ENCODE measurements at places on chromosomes 16 and 17. TPM values are rescaled to one million over a fixed set of nuclear protein-coding genes. Genes with fewer than 3 reads are reported as not detected.

The MT1F gene
- 77.0 TPM for polyA plus RNA-seq

The CMTM1 gene
- polyA plus RNA-seq, result 3.4 TPM

The NPTX1 gene
- 1.3 TPM for polyA plus RNA-seq

The SLC12A3 gene
- 0.21 TPM for polyA plus RNA-seq

The B4GALNT2 gene
- polyA plus RNA-seq, result 2.6 TPM

The BCO1 gene
- polyA plus RNA-seq, result 1.2 TPM

The ABCA9 gene
- polyA plus RNA-seq, result 2.1 TPM

The CD300LD gene
- not detected for polyA plus RNA-seq

The OR2C1 gene
- 0.31 TPM for polyA plus RNA-seq

The HOXB2 gene
- polyA plus RNA-seq, result 18.6 TPM

The RNF222 gene
- polyA plus RNA-seq, result 0.13 TPM

The UNKL gene
- 21.9 TPM for polyA plus RNA-seq

The KRT9 gene
- not detected for polyA plus RNA-seq

The CACNA1G gene
- polyA plus RNA-seq, result 1.7 TPM

The ABCC12 gene
- not detected for polyA plus RNA-seq

The PSMC3IP gene
- polyA plus RNA-seq, result 8.6 TPM

The PERCC1 gene
- 1.3 TPM for polyA plus RNA-seq

The NTN3 gene
- polyA plus RNA-seq, result 0.75 TPM

The LGALS9B gene
- 0.54 TPM for polyA plus RNA-seq

The DOK4 gene
- polyA plus RNA-seq, result 113 TPM

The FGF11 gene
- 1.3 TPM for polyA plus RNA-seq

The CCDC200 gene
- polyA plus RNA-seq, result 47.1 TPM

The PITPNM3 gene
- 1.4 TPM for polyA plus RNA-seq

The GUCY2D gene
- 1.3 TPM for polyA plus RNA-seq

The SLC16A13 gene
- polyA plus RNA-seq, result 16.9 TPM

The SLC13A2 gene
- polyA plus RNA-seq, result 10.7 TPM

The HOXB1 gene
- 0.07 TPM for polyA plus RNA-seq

The CDH15 gene
- 1.1 TPM for polyA plus RNA-seq

The TNFRSF13B gene
- polyA plus RNA-seq, result 0.07 TPM

The FAM20A gene
- polyA plus RNA-seq, result 10.2 TPM

The OR3A3 gene
- not detected for polyA plus RNA-seq

The NEUROD2 gene
- polyA plus RNA-seq, result 0.01 TPM

The PPP1R1B gene
- 20.4 TPM for polyA plus RNA-seq

The KRT12 gene
- 0.16 TPM for polyA plus RNA-seq

The CACNG5 gene
- 0.19 TPM for polyA plus RNA-seq

The LUC7L gene
- polyA plus RNA-seq, result 99.5 TPM

The HSD11B2 gene
- polyA plus RNA-seq, result 5.8 TPM
